Fibroblast of skin of left biceps (primary cell): ENCODE measurements at places on chromosomes 12 and 14.

GRCh38 chr12:2925322-2925995 is 33.7 kb upstream of the TEAD4 start:
- no peak for DNase-seq

GRCh38 chr12:4539167-4539870 is 629 bp downstream of the RAD51AP1 start:
- no peak for DNase-seq

GRCh38 chr12:120984351-120984898 is 6.1 kb downstream of the HNF1A start:
- no peak for DNase-seq

DNA sequence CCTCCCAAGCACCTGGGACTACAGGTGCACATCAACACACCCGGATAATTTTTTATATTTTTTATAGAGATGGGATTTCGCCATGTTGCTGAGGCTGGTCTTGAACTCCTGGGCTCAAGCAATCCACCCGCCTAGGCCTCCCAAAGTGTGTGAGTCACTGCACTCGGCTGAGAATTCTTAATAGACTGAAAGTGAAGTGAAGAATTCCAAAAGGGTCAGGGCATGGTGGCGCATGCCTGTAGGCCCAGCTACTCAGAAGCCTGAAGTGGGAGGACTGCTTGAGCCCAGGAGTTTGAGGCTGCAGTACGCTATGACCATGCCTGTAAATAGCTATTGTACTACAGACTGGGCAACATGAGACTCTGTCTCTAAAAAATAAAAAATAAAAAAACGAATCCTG is 43.7 kb downstream of the TCHP start:
- no peak for DNase-seq

DNA sequence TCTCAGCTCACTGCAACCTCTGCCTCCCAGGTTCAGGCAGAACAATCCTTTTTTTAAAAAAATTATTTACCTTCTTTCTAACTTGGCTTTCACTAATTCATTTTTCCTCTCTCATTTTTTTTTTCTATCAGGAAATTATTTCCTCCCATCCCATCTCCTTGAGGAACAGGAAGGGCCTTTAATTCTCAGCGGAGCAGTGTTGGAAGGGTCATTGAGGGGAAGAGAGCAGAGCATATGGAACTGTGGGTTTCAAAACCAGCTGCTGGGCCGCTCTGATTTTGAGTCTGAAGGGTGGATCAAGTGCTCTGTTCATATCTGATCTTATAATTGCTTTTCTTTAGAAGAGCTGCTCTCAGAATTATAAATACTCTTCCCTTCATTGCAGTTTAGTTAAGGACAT is 29.0 kb downstream of the NUBPL start:
- DNase-seq: no peak

- no peak for DNase-seq
Observed at GRCh38 chr12:31773223-31773750, 44.5 kb upstream of the AMN1 start.

DNA sequence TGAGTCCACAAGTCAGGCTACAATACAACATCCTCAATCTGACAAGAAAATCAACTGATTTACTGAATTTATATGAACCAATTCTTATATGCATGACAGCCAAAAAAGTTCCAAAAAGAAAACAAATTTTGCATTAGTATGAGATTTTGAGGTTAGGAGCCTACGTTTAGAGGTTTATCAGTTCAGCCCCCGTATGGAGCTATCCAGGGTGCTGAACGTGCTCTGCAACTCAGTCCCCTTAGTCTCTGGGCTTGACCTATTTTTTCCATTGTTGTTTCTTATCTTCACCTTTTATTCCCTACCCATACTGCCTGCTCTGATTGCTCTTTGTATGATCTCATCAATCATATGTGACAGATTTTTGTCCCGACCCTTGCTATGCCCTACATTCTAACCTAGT is 693.0 kb downstream of the NRXN3 start:
- DNase-seq: no peak

DNA sequence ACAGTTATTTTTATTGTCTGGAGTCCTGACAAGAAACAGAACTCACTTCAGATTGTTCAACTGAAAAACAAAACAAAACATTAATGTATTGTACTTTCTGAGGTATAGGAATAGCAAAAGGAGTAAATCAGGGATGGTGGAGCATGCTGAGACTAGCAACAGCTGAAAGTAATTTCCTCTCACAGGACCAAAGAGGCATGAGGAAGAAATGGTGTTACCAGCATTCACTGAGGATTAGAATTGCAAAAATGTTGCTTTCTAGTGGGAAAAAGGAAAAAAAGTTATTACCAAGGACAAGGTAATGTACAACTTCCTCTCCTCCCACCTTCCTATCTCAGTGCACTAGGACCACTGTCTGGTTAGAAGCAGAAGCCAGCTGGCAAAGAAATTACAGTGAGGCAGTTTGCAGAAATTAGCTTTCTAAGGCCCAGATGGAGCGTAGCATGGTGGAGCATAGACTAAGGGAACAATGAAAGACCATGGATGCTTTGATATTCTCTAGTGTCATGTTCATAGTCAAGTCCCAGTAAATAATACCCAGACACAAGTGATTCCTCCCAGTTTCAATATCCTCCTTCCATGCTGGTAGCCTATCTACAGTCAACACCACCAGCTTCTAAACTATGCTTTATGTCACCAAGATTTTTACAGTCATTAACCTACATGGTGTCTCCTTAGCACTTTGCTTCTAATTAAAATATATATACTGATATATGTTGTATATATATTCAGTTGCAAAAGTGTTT is 133.7 kb upstream of the DCN start:
- no peak for DNase-seq

GRCh38 chr14:62141139-62141538 is 378.9 kb downstream of the SNAPC1 start:
- no peak for DNase-seq

GRCh38 chr14:55427439-55427838 is 13.0 kb downstream of the TBPL2 start:
- no peak for DNase-seq

GRCh38 chr12:49920915-49921286 is 17.2 kb upstream of the FAIM2 start:
- no peak for DNase-seq

DNA sequence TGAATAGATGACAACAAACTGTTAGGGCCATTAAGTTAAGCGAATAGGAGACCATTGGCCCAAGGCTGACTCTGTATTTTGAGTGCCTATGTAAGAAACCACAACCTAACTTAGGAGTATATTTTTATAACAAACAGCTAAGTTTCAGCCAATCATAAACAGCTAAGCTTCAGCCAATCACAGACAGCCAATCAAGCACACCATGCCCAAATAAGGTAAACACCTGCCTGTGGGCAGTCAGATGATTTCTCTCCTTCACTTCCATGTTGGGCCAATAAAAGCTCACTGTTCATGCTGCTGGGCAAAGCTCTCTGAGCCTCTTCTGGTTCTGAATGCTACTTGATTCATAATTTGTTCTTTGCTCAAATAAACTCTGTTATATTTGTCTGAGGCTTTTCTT is 344.6 kb downstream of the BTG1 start:
- no peak for DNase-seq

GRCh38 chr12:807041-807735 is 54.8 kb downstream of the WNK1 start:
- no peak for DNase-seq

DNA sequence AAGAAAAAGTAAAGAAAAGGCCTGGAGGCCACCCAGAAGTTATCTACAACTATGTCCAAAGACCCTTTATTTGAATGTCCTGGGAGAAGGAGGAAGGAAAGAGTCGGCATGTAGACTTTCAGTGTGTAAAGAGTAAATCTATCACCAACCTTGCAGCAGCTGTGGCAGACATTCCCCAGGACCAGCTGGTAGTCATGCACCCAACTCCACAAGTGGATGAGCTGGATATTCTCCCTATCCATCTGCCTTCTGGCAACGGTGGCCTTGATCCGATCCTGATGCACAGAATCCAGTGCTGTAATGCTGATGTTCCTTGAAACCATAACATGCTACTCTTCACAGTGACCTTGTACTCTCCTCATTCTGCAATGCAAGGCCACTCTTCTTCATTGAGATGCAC is 27.3 kb downstream of the KRT76 start:
- DNase-seq: no peak

- no peak for DNase-seq
Observed at GRCh38 chr12:131102493-131102931, 148.8 kb downstream of the ADGRD1 start.

- no peak for DNase-seq
Observed at GRCh38 chr14:38135106-38135867, 72.4 kb upstream of the SSTR1 start.

GRCh38 chr12:26953447-26953846 is 15.2 kb downstream of the FGFR1OP2 start:
- DNase-seq: no peak

DNA sequence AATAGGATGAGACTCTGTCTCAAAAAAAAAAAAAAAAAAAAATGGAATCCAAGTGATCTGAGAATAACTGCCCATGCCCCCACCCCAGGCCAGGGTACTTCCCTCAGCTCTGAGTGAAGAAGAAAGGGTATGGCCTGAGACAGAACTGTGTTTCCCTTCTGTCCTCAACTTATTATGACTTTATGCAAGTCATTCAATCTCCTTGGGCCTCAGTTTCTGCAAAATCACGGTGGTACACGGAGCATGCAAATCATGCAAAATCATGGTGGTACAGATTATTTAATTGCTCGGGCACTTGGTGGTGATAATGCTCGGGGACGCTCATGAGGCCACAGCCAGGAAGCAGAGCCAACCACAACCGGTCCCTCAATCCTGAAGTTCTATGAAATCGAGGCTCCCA is 56.5 kb upstream of the TBX3 start:
- no peak for DNase-seq

- no peak for DNase-seq
Observed at GRCh38 chr12:4261655-4262054, 11.9 kb upstream of the CCND2 start.

DNA sequence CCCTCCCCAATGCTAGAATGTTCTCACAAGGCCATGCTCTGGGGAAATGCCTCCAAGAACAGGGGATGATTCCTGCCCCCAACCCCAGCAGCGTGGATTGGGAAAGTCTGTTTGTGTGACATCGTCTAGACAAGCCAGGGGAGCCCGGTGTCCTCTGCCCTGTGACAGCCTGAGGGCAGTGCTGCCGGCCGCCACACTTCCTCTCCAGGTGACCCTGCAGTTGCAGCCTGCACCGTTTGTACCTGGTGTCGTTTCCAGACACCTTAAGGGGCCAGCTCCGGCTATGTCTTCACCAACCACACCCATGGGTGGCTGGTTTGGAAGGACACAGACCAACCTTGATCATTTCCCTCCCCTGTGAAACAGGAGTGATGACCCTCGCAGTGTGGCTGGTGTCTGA is 372.6 kb downstream of the BCL11B start:
- DNase-seq: no peak

DNA sequence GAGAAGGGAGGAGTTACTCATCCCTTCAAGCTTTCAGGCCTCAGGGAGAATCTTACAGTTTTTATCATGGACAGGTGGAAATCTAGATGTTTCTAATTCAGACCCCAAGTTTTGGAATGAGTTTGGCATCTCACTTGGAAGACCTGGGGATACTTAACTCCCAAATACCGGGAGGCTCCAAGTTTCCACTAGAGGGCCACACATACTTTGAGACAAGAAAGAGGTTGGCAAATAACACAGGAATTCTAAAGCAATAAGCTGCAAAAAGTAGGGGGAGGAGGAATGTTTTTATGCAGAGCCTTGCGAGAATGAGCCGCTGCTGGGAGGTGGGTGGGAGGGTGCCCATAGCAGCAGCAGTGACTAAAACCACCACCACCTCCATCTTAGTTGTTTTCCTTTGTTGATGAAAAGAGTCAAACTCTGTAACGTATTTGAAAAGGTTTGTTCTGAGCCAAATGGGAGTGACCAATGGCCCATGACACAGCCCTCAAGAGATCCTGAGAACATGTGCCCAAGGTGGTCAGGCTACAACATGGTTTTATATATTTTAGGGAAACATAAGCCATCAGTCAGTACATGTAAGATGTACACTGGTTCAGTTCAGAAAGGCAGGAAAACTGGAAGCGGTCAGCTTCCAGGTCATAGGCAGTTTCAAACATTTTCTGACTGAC is 34.2 kb upstream of the RNASE1 start:
- no peak for DNase-seq

DNA sequence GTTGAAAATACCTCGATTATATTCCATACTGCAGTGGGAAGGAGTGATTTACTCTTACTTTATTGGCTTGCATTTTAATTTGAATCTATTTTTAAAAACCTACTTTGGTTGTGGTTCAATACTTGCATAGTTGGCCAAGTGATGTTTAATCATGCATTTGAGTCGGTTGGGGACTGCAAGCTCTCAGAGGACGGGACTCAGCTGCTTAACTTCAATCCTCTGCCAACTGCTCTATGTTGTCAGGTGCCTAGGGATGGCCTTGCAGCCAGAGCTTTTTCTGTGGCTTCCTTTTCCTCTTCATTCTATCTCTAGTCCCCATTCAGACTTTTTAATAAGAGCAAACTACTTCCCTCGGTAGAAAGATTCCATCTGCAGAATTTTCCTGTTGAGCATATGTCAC is 53.4 kb upstream of the KRR1 start:
- DNase-seq: no peak

- DNase-seq: no peak
Observed at GRCh38 chr12:83102499-83102898, 415.8 kb downstream of the TMTC2 start.

GRCh38 chr12:47672068-47672467 is 33.8 kb downstream of the RPAP3 start:
- no peak for DNase-seq

DNA sequence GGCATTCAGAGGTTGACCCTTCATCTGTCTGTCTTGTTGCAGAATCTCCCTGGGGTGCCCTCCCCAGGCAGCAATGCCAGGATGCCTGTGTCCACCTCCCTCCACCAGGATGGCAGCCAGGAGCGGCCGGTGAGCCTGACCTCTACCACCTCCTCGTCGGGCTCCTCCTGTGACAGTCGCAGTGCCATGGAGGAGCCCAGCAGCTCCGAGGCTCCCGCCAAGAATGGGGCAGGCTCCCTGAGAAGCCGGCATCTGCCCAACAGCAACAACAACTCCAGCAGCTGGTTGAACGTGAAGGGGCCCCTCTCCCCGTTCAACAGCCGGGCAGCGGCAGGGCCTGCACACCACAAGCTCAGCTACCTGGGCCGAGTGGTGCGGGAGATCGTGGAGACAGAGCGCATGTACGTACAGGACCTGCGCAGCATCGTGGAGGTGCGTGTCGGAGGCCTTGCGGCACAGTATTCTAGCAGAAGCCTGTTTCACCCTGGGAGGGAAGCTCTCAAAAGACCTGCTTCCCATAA is 23.4 kb downstream of the PLEKHG3 start:
- no peak for DNase-seq

DNA sequence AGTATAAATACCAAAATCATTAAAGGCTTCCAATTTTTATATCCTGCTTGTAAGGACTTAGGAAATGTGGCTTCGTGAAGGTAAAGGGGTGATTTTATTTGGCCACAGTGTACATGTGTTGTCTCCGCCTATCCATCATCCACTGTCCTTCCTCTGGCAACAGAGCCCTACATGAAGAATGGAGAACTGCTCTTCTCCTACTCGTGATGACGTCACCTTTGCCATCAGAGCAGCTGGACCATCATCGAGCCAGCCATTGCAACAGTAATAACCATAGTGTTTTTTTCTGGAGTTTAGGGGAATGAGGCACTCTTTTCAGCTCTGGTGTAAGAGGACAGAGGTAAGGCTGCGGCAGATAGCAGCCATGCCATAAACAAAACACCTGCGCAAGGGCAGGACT is 19.2 kb downstream of the ITPR2 start:
- DNase-seq: no peak
